Kidney tubule cell (primary cell): ENCODE measurements at places on chromosomes 5 and 9.
A peak's percentile ranks its signal among the peaks of the same experiment; 100 is the strongest.

- DNase-seq: no peak
Observed at GRCh38 chr5:14853685-14854084, 17.9 kb downstream of the ANKH start.

- no peak for DNase-seq
Observed at GRCh38 chr5:39158127-39158593, 61.2 kb downstream of the FYB1 start.

- no peak for DNase-seq
Observed at GRCh38 chr5:58013542-58014258, 446.2 kb downstream of the PLK2 start.

GRCh38 chr5:107542831-107543231 lies 127.9 kb downstream of the EFNA5 start:
- DNase-seq: peak; percentile 78

DNA sequence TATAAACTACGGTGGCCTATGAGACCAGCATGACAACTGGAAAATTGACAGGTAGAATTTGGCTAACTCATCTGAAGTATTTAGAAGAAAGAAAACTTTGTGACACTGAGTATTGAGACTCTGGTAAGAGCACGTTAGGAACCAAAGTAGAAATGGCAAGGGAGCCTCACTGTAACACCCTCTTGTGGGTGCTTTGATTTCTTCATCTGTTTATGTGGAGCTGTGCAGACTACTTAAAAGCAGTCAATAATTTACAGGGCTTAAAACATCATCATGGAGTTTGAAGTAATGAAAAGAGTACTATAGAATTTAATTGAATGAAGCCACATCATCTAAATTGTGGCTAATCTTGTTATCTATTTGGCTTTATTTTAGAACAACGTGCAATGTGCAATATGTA lies 414.2 kb downstream of the CCDC171 start:
- DNase-seq: no peak
